T-helper 2 cell treated with Interferon-gamma antibody and Interleukin-4, amounts not matched to agents 5 μg/mL and 100 μg/mL, for 36 hours (primary cell): ENCODE measurements at places on chromosomes 12 and 14.

DNA sequence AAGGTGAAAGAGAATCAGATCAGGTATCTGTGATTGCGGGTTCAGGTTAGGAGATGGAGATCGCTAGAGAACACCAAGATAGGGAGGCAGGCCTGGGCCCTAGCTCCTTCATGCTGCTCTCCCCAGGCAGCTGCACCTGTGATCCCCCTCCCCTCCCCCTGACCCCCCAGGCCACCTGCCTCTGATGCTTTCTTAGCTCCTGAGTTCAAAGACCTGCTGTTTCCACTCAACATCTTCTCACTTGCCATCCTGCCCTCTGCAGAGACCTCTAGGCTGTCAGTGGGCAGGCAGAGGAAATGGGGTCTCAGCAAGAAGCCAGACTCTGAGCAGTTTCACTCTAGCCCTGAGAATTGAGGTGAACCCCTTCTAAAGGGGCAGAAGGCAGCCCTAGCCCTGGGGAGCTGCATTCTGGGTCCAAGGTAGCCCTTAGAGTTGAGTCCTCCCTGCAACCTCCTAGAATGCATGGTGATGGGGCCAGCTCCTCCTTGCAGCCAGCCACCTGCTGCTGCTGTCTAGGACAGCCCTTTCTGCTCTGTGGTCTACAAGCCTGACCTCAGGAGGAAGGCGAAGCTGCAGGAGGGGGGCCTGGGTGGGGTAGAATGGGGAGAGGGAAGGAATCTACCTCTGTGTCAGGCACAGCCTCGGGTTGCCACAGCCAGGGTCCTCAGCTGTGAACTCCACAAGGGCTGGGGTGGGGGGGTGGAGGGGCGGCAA, 6.4 kb upstream of the SLC48A1 start:
- H3K36me3 ChIP-seq = no peaks in the 10 kb centered on the region
- no peak for DNase-seq
- H3K27ac ChIP-seq = no peak overlapping the region
- H3K27me3 ChIP-seq = peaks cover 11% of the 10 kb centered on the region
- H3K4me3 ChIP-seq = no peak overlapping the region
- H3K4me1 ChIP-seq = peaks cover 3% of the 10 kb centered on the region

DNA sequence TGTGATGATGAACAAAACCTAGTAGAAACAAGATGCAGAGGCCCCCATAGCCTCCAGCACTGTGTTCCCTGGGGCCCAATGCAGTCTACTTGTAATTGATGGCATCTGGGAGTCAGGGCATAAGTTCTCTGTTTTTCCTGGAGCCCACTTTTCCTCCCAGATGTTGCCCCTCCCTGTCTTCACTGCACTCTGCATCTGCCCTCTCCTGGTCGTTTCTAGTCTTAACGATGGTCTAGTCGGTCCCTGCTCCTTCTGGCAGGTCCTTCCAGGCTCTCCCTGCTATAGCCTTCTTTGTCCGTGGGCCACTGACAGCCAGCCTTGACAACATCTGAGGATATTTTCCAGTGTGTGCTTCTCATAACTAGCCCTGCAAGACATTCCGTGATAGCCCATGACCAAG, 208.3 kb downstream of the GXYLT1 start:
- no peak for DNase-seq
- peaks cover 34% of the 10 kb centered on the region for H3K27me3 ChIP-seq
- no peak overlapping the region for H3K4me3 ChIP-seq
- peaks cover 4% of the 10 kb centered on the region for H3K4me1 ChIP-seq

DNA sequence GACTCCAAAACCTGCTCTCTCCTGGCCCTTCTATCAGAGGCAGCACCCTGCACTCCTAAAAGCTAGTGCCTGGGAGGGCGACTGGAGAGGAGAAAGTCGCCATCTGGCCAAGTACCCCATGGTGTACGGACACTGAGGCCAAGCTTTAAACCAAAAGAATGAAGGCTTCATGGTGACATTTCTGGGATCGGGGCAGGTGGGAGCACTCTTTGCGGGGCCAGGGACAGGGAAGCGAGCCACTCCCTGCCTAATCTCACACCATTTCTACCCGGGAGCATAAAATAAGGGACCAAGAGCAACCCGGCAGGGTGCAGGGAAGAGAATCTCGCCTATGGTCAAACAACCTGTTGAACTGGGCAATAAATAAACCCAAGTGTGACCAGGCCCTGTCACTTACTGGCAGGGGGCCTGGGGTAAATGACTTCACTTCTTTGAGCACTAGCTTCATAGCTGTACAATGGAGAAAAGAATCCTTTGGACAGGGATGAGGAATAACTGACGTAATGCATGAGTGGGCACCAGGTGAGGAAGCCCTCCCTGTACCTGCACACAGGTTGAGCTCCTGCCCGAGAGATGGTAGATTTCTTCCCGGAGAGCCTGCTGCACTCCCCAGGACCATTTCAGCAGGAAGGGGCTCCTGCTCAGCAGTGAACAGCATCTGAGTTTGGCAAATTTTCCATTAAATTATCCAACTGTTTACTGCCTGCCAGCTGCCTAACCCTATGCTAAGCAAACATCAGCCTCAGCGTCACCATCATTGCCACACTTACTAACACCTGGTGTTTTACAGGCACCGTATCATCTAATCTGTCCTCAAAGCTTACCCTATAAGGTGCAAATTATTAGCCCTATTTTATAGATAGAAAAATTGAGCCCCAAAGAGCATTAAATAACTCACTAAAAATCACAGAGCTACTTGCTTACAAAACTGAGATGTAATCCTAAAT, 2.0 kb downstream of the SERPINA1 start:
- no peaks in the 10 kb centered on the region for H3K27me3 ChIP-seq
- no peak overlapping the region for H3K4me3 ChIP-seq
- no peak overlapping the region for H3K27ac ChIP-seq
- peaks cover 4% of the 10 kb centered on the region for H3K4me1 ChIP-seq

- H3K36me3 ChIP-seq = no peaks in the 10 kb centered on the region
- no peak overlapping the region for H3K4me3 ChIP-seq
- peaks cover 9% of the 10 kb centered on the region for H3K4me1 ChIP-seq
These were observed 49.3 kb upstream of the PLEKHG3 start for GRCh38 chr14:64654901-64655300.

GRCh38 chr14:64763085-64763782, 59.0 kb downstream of the PLEKHG3 start:
- no peaks in the 10 kb centered on the region for H3K36me3 ChIP-seq
- DNase-seq = no peak
- H3K27ac ChIP-seq = no peak overlapping the region
- H3K4me1 ChIP-seq = peaks cover 27% of the 10 kb centered on the region
- no peak overlapping the region for H3K4me3 ChIP-seq

- no peak for DNase-seq
- no peak overlapping the region for H3K27ac ChIP-seq
- no peaks in the 10 kb centered on the region for H3K36me3 ChIP-seq
- peaks cover 2% of the 10 kb centered on the region for H3K27me3 ChIP-seq
These were observed 31.4 kb downstream of the FLVCR2 start for GRCh38 chr14:75609606-75610475.

- H3K36me3 ChIP-seq = no peaks in the 10 kb centered on the region
- H3K27me3 ChIP-seq = peaks cover 2% of the 10 kb centered on the region
- H3K27ac ChIP-seq = no peak overlapping the region
- DNase-seq = no peak
These were observed 80.4 kb downstream of the TTC8 start for GRCh38 chr14:88904864-88905263.

- DNase-seq = no peak
- no peaks in the 10 kb centered on the region for H3K36me3 ChIP-seq
- peaks cover 4% of the 10 kb centered on the region for H3K27me3 ChIP-seq
- no peak within 1 kb of the TSS for H3K27ac ChIP-seq
These were observed at the start of gene RHOJ for GRCh38 chr14:63204407-63205043. RHOJ (plus strand) TSS chr14:63204443; CDS start chr14:63204870, 427 bp downstream.

DNA sequence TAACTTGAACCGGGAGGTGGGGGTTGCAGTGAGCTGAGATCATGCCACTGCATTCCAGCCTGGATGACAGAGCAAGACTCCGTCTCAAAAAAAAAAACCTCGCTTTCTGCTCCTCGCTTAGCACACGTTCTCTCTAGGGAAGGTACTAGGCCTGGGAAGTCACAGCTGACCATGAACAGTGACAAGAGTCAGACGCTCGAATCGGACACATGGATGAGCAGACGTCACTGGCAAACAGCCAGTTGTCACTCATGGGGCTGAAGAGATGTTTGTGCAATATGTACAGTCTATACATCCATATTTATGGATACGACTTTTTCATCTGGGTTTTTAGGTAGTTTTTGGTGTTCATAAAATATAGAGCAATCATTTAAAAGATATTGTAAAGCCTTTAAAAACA, 19.4 kb downstream of the TCHP start:
- H3K4me1 ChIP-seq = no peaks in the 10 kb centered on the region
- H3K4me3 ChIP-seq = no peak overlapping the region
- no peak overlapping the region for H3K27ac ChIP-seq

- no peak overlapping the region for H3K27ac ChIP-seq
- no peak for DNase-seq
- H3K4me3 ChIP-seq = no peak overlapping the region
- no peaks in the 10 kb centered on the region for H3K27me3 ChIP-seq
These were observed 168.0 kb downstream of the TMTC3 start for GRCh38 chr12:88310069-88310468.

DNA sequence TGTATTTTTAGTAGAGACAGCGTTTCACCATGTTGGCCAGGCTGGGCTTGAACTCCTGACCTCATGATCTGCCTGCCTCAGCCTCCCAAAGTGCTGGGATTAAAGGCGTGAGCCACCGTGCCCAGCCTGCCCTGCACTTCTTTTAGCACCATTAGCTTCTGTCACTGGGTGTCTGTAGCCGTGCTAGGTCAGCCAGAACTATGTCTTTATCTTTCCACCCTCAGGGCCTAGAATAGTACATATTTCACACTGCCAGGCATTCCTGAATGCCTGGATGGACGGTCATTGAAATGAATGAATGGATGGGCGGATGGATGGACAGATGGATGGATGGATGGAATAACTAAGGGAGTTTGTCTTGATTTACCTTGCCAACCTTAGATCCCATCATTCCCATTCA, 33.7 kb downstream of the FBXL14 start:
- H3K27me3 ChIP-seq = peaks cover 9% of the 10 kb centered on the region
- no peaks in the 10 kb centered on the region for H3K4me1 ChIP-seq
- no peaks in the 10 kb centered on the region for H3K36me3 ChIP-seq
- no peak overlapping the region for H3K4me3 ChIP-seq

- H3K4me1 ChIP-seq = no peaks in the 10 kb centered on the region
- H3K27me3 ChIP-seq = no peaks in the 10 kb centered on the region
- H3K36me3 ChIP-seq = peaks cover 2% of the 10 kb centered on the region
- no peak overlapping the region for H3K4me3 ChIP-seq
- H3K27ac ChIP-seq = no peak overlapping the region
- no peak for DNase-seq
These were observed 894.9 kb downstream of the VRK1 start for GRCh38 chr14:97692084-97692483.

DNA sequence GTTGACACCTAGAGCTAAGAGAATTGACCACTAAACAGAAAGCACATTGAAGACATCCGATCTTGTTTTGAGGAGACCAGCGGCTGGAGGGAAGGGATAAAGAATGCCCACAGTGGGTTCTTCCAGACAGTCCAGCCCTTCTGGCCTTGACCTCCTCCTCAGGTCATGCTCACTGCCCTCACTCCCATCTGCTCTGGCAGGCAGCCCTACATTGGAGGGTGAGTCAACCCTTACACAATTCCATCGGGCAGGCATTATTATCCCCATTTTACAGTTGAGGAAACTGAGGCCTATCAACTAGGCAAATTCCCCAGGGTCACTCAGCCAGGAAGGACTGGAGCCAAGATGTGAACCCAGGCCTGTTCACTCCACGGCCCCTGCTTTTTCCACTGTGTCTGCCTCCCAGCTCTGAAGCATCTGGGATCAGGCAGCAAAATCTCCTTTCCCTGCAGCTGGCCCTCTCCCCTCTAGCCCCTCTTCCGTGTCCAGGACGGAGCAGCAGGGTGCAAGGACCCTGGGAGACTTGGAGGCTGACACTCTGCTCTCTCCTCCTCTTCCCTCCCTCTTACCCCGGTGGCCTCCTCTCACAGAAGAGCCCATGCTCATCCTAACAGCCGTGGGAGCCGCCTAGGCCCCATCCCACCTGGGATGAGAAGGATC, 5.3 kb downstream of the SCNN1A start:
- H3K36me3 ChIP-seq = no peaks in the 10 kb centered on the region
- H3K27me3 ChIP-seq = no peaks in the 10 kb centered on the region
- no peak overlapping the region for H3K27ac ChIP-seq
- DNase-seq = no peak
- no peak overlapping the region for H3K4me3 ChIP-seq

- DNase-seq = peak; percentile 90
- H3K27me3 ChIP-seq = no peaks in the 10 kb centered on the region
- H3K27ac ChIP-seq = peak overlapping the region; percentile 90
- peak overlapping the region; percentile 72 for H3K4me3 ChIP-seq
These were observed 52.1 kb downstream of the DAD1 start for GRCh38 chr14:22536853-22537338.

GRCh38 chr12:122356192-122356635, 66.3 kb downstream of the CLIP1 start:
- peak overlapping the region; percentile 55 for H3K27ac ChIP-seq
- H3K27me3 ChIP-seq = no peaks in the 10 kb centered on the region
- peak; percentile 45 for DNase-seq
- H3K36me3 ChIP-seq = peaks cover 32% of the 10 kb centered on the region

DNA sequence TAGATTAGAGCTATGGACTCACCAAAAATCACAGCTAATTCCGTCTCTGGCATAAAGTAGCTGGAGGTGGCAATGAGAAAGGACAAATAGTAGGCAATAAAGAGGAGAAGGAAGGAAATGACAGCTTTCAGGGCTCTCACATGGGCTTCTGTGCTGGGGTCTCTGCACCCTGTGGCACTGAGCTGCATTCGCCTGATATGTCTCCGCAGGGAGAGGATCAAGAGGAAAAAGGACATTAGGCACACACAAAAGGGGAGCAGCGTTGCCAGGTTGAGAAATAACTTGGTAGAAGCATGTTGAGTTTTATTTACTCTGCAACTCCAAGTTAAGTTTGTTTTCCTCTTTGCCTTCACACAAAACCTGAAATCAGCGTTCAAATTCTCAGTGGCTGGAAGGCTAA, 686 bp downstream of the TAS2R7 start:
- no peak overlapping the region for H3K27ac ChIP-seq
- no peaks in the 10 kb centered on the region for H3K4me1 ChIP-seq
- H3K4me3 ChIP-seq = no peak overlapping the region
- H3K27me3 ChIP-seq = peaks cover 23% of the 10 kb centered on the region
- no peak for DNase-seq

DNA sequence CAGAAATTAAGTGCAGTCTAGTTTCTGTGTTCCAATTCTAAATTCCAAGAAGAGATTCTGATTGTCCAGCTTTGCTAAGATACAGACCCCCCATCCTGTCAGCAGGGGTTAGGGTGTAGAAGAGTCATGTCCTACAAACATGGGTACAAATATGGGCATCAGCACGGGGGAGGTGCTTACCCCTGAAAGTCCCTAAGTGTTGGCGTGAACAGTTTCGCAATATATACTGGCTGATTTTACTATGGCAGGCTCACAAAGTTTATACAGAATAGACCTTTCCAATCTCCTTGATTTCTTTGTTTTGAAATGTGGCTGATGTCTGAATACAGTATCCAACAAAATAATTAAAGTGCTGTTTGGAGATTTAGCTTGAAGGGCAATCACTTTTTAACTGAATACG, 71.6 kb upstream of the PPM1H start:
- H3K27me3 ChIP-seq = no peaks in the 10 kb centered on the region
- H3K27ac ChIP-seq = no peak overlapping the region
- H3K4me3 ChIP-seq = no peak overlapping the region

- no peaks in the 10 kb centered on the region for H3K27me3 ChIP-seq
- H3K27ac ChIP-seq = peak overlapping the region; percentile 73
- H3K36me3 ChIP-seq = peaks cover 59% of the 10 kb centered on the region
- H3K4me1 ChIP-seq = peaks cover 28% of the 10 kb centered on the region
- no peak for DNase-seq
These were observed 72.8 kb upstream of the SAV1 start for GRCh38 chr14:50740856-50741255.
